H4 (cell line): ENCODE measurements at places on chromosomes 2 and 18. TPM values are rescaled to one million over a fixed set of nuclear protein-coding genes. Genes with fewer than 3 reads are reported as not detected.

EDAR gene
- total RNA-seq: not detected in 2 replicates

CDH20 gene
- total RNA-seq: 0.08 TPM in 1 of 2 replicates, not detected in the other

- DNase-seq: no peak
These were observed 49.2 kb downstream of the DIPK1C start for GRCh38 chr18:74407888-74408287.

DNA sequence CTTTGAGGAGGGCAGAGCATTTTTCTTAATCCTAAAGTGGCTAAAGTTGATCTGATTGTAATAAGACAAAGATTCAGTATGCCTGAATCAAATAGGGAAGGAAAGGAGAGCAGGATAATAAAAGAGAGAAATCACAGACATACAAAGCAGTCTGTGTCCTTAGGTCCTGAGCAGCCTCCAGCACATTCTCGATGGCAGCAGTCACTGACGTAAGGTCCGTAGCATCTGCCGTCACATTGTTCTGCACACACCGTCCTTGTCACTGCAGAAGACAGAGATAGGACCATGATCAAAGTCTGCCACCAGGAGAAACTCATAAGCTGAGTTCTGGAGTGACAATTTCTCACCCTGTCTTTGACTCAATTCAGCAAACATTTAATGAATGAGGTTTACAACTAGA lies 813.7 kb downstream of the ERBB4 start:
- DNase-seq: no peak

GRCh38 chr2:137952586-137953129 lies 11.6 kb upstream of the HNMT start:
- peak; percentile 52 for DNase-seq

DNA sequence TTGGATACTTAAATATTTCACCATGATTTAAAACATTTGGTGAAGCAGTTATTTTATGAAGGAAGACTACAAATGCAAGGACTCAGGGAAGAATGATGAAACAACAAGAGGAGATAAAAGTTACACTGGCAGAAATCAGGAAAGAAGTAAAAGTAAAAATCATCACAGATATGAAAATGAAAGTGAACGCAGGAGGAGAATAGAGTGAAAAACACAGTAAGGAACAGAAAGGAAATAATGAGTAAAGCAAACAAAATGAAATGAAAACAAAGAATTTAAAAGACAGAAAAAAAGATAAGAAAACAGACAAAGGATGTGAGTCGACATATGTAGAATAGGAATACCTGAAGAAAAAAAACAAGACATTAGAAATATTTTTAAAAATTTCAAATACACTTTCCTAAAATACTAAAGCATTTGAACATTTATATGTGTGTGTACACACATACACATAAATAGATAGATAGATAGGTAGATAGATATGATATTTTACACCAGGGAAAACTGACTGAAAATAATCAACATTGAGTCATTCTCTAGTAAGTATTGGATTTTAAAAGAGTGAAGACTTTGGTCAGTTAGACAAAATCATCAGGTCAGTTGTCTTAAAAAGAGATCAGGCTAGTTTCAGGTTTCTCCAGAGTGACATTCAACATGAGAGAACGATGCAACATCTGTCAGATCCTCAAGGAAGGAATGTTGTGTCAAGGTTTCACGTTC lies 12.1 kb upstream of the KDSR start:
- DNase-seq: no peak

GRCh38 chr2:144430722-144431391 lies 89.1 kb downstream of the ZEB2 start:
- DNase-seq: peak; percentile 66
